ENCODE measurements at places on chromosomes 1 and 21. TPM values are rescaled to one million over a fixed set of nuclear protein-coding genes. Genes with fewer than 3 reads are reported as not detected.
A peak's percentile ranks its signal among the peaks of the same experiment; 100 is the strongest.

DNA sequence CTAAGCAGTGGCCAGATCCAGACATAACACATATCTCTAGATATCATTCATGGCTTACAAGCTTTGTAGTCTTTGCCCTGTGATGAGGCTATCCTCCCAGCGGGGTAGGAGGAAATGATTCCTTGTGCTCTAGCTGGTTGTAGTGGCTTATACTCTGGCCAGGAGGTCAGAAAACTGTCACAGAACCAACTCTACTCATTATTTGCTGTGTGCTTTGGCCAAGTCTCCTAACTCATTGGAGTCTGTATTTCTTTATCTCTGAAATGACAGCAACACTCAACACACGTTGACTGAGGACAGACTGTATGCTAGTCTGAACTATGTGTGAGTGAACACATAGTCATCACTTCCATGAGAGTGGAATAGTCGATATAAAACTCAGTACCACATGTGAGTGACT is 116.7 kb upstream of the F3 start:
- no peak for DNase-seq

GRCh38 chr1:71428029-71428428 is 347.2 kb upstream of the ZRANB2 start:
- peak; percentile 60 for DNase-seq

- no peak for DNase-seq
These were observed 75.5 kb downstream of the FOXD2 start for GRCh38 chr1:47513393-47513792.

- no peak for DNase-seq
These were observed 47.0 kb downstream of the MT1HL1 start for GRCh38 chr1:236957235-236957634.

- DNase-seq, result no peak
These were observed 31.2 kb upstream of the IFNAR2 start for GRCh38 chr21:33198346-33199099.

The CD101 gene
- total RNA-seq, result 1.6 TPM

The TTC4 gene
- total RNA-seq, result 20.6 TPM

The LCE5A gene
- not detected for total RNA-seq

The LRRC53 gene
- 0.27 TPM for total RNA-seq

The SPATA46 gene
- not detected for total RNA-seq

Data from cerebellum (tissue), 4 donors.